Activated CD8-positive, alpha-beta memory T cell treated with anti-CD3 and anti-CD28 coated beads, Interleukin-2, amount 10 ng/mL, durations not matched to agents 7 days and 5 days (primary cell): ENCODE measurements at places on chromosomes 7 and 10.

- H3K4me3 ChIP-seq = no peak overlapping the region
- no peaks in the 10 kb centered on the region for H3K27me3 ChIP-seq
- DNase-seq = no peak
- H3K36me3 ChIP-seq = no peaks in the 10 kb centered on the region
- H3K4me1 ChIP-seq = no peaks in the 10 kb centered on the region
- H3K27ac ChIP-seq = no peak overlapping the region
These were observed 38.5 kb downstream of the UNC5B start for GRCh38 chr10:71250842-71251241.

DNA sequence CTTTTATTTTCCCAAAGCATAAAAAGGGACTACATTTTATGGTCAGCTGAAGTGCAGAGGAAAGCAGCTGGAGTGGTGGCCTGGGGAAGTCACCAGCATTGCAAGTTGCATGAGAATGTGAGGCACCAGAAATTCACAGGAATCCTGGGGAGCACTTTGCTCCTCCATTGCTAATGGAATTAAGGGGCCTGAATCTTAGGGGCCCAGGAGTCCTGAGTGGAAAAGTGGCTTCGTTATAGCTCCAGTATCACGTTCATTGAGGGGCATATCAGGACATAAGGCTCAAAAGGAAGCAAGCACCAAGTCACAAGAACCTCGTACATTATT is 53.0 kb upstream of the LRRC17 start:
- no peak for DNase-seq
- no peaks in the 10 kb centered on the region for H3K4me1 ChIP-seq
- H3K4me3 ChIP-seq = no peak overlapping the region
- no peak overlapping the region for H3K27ac ChIP-seq
- H3K27me3 ChIP-seq = peaks cover 18% of the 10 kb centered on the region
- no peaks in the 10 kb centered on the region for H3K36me3 ChIP-seq

DNA sequence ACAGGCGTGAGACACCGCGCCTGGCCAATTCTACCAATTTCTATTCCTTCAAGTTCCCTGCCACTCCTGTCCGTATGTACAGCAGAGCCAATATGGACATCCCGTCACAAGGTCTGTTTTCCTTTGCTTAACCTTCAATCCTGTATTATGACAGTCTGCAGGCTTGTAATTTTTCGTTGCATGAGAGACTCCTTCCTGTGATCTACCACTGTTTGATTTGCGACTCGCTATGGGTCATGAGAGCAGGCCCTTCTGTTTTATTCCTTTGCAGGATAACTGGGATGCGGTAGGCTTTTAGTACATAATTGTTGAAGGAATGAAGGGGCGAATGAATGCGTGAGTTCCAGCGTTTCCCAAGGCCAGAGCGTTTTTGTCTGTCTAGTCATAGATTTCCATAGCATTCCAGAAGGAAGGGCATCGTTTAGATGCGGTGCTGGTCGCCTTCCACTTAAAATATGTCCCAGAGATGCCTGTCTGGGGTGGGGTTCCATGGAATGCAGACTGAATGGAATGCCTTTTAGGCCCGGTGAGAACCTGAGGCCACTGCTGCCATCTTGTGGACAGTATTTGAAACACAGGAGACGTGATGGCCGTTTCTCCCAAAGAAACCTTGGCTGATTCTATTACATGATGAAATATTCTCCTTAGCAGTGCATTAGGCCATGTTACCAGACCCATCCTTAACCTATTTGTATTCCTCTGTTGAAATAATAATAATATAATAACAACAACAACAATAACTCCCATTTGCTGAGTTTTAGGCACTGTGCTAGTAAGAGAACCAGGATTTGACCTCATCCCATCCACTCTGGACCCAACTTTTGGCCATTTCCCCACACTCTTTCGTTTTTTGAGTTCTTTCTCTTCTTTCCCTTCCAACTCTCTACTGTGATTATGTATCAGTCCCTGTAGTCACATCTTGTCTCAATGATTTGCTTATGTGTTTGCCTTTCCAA is 193.2 kb downstream of the MYOF start:
- H3K4me1 ChIP-seq = no peaks in the 10 kb centered on the region
- no peaks in the 10 kb centered on the region for H3K36me3 ChIP-seq
- H3K27me3 ChIP-seq = peaks cover 5% of the 10 kb centered on the region
- no peak overlapping the region for H3K4me3 ChIP-seq
- peak; percentile 56 for DNase-seq

DNA sequence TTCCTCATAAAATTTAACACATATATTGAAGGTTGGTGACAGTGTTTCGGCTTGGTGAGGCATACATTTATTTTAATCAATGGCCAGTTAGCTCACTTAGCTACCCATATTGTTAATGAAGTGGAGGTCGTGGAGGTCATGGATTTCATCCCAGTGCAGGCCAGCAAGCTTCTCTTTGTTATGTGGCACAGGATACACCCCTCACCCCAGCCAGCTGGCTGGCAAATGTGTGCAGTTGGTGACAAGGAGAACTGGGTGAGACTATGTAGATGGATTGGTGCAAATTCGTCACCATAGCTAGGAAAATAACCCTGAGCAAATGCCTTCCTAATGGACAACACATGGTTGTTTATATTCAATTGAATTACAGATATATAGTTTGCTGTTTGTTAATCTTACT is 50.5 kb upstream of the FOXP2 start:
- H3K4me1 ChIP-seq = no peaks in the 10 kb centered on the region
- H3K27ac ChIP-seq = no peak overlapping the region
- no peaks in the 10 kb centered on the region for H3K36me3 ChIP-seq
- H3K4me3 ChIP-seq = no peak overlapping the region
- peaks cover 2% of the 10 kb centered on the region for H3K27me3 ChIP-seq

- no peaks in the 10 kb centered on the region for H3K36me3 ChIP-seq
- H3K27ac ChIP-seq = no peak overlapping the region
- DNase-seq = no peak
- no peaks in the 10 kb centered on the region for H3K27me3 ChIP-seq
- H3K4me1 ChIP-seq = no peaks in the 10 kb centered on the region
These were observed 57.0 kb downstream of the GPR158 start for GRCh38 chr10:25231751-25232150.

GRCh38 chr7:146185844-146186243 is 69.2 kb downstream of the CNTNAP2 start:
- H3K27me3 ChIP-seq = no peaks in the 10 kb centered on the region
- no peak for DNase-seq
- no peak overlapping the region for H3K27ac ChIP-seq

GRCh38 chr10:21300551-21300950 is 224.9 kb downstream of the SKIDA1 start:
- no peaks in the 10 kb centered on the region for H3K4me1 ChIP-seq
- DNase-seq = no peak
- no peak overlapping the region for H3K4me3 ChIP-seq
- no peak overlapping the region for H3K27ac ChIP-seq

DNA sequence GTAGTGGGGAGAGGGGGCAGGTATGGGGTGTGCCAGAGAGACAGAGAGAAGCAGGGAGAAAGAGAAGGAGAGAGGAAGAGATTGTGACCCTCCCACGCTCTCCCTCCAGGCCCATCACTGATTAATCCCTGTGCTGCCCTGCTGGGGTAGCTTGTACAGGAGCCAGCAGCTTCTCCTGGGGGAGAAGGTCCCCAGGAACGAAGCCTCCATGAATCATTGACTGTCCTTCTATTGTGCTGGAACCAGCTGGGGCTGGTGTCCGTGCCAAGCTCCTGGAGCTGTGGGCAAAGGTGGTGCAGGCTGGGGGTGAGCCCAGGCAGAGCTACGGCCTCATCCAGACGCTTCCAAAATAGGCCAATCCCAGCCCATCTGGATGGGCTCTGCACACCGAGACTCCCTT is 20.9 kb downstream of the AQP1 start:
- DNase-seq = no peak
- no peaks in the 10 kb centered on the region for H3K36me3 ChIP-seq
- no peaks in the 10 kb centered on the region for H3K4me1 ChIP-seq
- no peak overlapping the region for H3K4me3 ChIP-seq
- H3K27me3 ChIP-seq = peaks cover 3% of the 10 kb centered on the region

DNA sequence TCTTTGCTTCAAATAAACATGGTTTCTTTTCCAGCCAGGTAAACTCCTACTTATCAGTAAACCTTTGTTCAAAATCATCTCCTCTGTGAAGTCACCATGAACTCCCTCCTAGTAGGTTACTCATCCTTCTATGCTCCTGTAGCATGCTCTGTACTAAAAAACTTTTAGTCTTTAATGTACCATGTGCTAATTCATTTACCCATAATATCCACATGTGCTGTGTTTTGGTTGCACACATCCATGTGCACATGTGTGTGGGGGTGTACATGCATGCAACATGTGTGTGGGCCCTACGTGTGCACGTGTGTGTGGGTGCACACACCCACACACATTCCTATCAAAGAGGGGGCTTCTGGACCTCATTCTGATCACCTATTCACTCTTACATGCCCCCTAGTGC is 259.9 kb upstream of the SP4 start:
- no peaks in the 10 kb centered on the region for H3K4me1 ChIP-seq
- no peak overlapping the region for H3K4me3 ChIP-seq
- peaks cover 50% of the 10 kb centered on the region for H3K27me3 ChIP-seq
- no peak for DNase-seq
- H3K27ac ChIP-seq = no peak overlapping the region
- H3K36me3 ChIP-seq = no peaks in the 10 kb centered on the region

- no peaks in the 10 kb centered on the region for H3K36me3 ChIP-seq
- no peak overlapping the region for H3K27ac ChIP-seq
- no peaks in the 10 kb centered on the region for H3K27me3 ChIP-seq
- no peak overlapping the region for H3K4me3 ChIP-seq
These were observed 21.8 kb downstream of the DHX32 start for GRCh38 chr10:125859128-125859817.

DNA sequence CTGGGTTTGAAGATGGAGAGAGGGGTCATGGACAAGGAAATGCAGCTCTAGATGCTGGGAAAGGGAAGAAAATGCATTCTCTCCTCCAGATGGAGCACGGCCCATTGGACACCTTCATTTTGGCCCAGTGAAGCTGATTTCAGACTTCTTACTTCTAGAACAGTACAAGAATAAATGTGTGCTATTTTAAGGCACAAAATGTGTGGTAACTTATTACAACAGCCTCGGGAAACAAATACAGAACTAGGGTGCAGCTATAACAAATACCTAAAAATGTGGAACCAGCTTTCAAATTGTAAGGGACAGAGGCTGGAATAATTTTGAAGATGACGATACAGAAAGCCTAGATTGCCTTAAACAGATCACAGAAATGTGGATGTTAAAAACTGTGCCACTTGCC is 54.1 kb downstream of the CYTH3 start:
- no peak overlapping the region for H3K27ac ChIP-seq
- no peak overlapping the region for H3K4me3 ChIP-seq
- no peaks in the 10 kb centered on the region for H3K36me3 ChIP-seq
- DNase-seq = no peak

- DNase-seq = no peak
- H3K27ac ChIP-seq = no peak overlapping the region
- H3K36me3 ChIP-seq = peaks cover 49% of the 10 kb centered on the region
- peaks cover 3% of the 10 kb centered on the region for H3K4me1 ChIP-seq
- no peak overlapping the region for H3K4me3 ChIP-seq
- H3K27me3 ChIP-seq = no peaks in the 10 kb centered on the region
These were observed 70.3 kb downstream of the CCSER2 start for GRCh38 chr10:84398696-84399095.

GRCh38 chr10:74051736-74052342 is 53.9 kb downstream of the VCL start:
- H3K27ac ChIP-seq = no peak overlapping the region
- H3K36me3 ChIP-seq = peaks cover 3% of the 10 kb centered on the region
- DNase-seq = no peak
- H3K4me1 ChIP-seq = peaks cover 23% of the 10 kb centered on the region
- H3K27me3 ChIP-seq = no peaks in the 10 kb centered on the region
- H3K4me3 ChIP-seq = no peak overlapping the region

DNA sequence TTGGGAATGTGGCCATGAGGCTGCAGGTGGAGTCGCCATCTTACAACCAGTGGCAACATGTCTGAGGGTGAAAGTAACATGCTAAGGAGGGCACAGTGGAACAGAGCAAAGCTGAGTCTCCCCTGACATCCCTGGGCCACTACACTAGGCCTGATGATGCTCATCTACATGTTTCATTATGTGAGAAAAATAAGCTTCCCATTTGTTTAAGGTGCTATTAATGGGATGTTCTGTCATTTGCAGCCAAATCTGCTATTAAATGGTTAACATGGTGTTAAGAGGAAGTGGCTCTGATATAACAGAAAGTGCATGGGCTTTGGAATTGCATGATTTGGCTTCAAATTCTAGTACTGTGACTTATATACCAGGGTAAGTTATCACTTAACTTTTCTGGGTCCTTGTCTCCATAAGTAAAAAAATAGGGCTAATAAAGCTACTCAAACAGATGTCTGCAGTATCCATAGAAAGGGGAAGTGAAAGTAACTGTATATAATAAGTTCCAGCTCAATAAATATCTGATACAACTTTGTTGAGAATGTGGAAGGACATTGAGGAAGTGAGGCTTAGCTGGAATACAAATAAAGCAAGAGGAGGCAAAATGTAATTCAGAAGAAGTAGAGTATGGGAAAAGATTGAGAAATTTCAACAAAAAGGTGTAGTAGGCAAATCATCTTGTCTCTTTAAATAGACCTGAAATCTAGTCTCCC is 158.9 kb downstream of the RTKN2 start:
- peak overlapping the region; percentile 8 for H3K27ac ChIP-seq
- peaks cover 51% of the 10 kb centered on the region for H3K4me1 ChIP-seq
- no peak for DNase-seq
- H3K4me3 ChIP-seq = no peak overlapping the region
- peaks cover 11% of the 10 kb centered on the region for H3K36me3 ChIP-seq

GRCh38 chr7:5677538-5678294 is 103.7 kb downstream of the RNF216 start:
- H3K4me1 ChIP-seq = peaks cover 9% of the 10 kb centered on the region
- H3K4me3 ChIP-seq = no peak overlapping the region
- peak; percentile 58 for DNase-seq
- H3K27ac ChIP-seq = no peak overlapping the region
- H3K27me3 ChIP-seq = no peaks in the 10 kb centered on the region
- H3K36me3 ChIP-seq = no peaks in the 10 kb centered on the region

- DNase-seq = no peak
- no peak overlapping the region for H3K27ac ChIP-seq
These were observed 362.0 kb upstream of the NFE2L3 start for GRCh38 chr7:25789701-25790640.

DNA sequence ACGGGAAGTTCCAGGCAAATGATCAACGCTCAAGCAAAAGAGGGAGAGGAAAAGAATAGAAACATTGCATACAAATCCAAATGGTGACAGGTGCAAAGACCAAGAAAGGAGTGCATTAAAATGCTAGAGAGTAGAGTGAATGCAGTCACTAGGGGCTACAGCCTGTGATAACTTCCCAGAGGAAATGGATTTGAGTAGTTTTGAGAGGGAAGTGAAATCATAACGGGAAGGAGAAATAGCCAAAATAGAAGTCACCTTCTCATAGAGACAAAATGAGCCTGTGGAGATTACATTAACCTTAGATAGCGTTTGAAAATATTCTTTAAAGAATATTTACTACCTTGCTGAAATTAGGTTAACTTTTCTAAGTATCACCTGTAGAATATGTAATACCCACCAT is 26.5 kb downstream of the NUP42 start:
- no peak overlapping the region for H3K27ac ChIP-seq
- H3K36me3 ChIP-seq = peaks cover 23% of the 10 kb centered on the region
- H3K4me3 ChIP-seq = no peak overlapping the region
- no peak for DNase-seq
- peaks cover 34% of the 10 kb centered on the region for H3K27me3 ChIP-seq
- peaks cover 8% of the 10 kb centered on the region for H3K4me1 ChIP-seq
